AG04450 (cell line): ENCODE measurements at places on chromosomes 6 and 20.

DNA sequence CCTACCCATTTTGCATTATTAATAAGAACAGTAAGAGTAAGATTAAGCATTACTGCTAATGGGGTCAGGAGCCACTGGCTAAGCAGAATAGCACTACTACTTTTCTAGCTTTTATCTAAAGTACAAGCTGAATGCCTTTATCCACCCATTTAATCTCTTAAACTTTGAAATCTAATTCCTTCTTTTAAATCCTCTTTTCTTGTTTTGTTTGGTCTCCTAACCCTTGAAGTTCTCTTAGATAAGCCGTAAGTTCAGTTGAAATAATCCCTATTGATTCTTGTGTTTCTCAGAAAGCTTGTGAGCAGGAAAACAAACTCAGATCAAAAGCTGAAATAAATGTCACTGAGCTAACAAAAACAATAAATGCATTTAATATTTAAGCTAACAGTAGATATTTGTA lies 380.2 kb downstream of the TBC1D32 start:
- DNase-seq: no peak

DNA sequence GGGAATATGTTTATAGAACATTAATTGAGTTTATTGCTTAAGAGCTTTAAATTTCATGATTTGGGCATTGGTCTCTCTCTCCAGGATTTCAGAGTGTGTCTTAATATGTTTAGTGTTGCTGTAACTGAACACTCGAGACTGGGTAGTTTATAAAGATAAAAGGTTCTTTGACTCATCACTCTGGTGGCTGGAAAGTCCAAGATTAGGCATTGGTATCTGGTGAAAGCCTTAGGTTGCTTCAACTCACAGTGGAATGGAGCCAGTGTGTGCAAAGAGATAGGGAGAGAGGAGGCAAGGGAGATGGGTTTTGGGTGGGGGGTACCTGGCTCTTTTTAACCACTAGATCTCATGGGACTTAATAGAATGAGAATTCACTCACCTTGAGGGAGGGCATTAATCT lies 35.6 kb upstream of the DTNBP1 start:
- DNase-seq: no peak

DNA sequence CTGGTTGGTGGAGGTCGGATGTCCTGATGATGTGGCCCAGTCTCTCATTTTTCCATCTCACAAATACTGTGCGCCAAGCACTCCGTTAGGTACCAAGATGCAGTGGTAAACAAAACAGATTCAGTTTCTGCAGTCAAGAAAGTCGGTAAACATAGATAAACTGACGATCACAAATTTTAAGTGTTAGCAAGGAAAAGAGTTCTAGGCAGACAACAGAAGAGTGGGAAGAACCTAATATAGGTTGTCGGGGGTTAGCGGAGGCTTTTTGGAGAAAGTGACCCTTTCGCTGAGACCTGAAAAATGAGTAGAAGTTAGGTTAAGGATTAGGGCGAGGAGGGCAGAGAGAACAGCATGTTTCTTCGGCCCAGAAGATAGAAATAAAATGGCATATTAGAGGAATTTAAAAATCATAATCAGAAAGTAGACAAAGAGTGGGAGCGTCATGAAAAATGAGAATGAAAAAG lies 514 bp downstream of the ORC3 start:
- DNase-seq: no peak

GRCh38 chr6:43687079-43687436 lies 533 bp downstream of the MRPS18A start:
- no peak for DNase-seq
